GM12864 (cell line): ENCODE measurements at places on chromosomes 4 and X.

DNA sequence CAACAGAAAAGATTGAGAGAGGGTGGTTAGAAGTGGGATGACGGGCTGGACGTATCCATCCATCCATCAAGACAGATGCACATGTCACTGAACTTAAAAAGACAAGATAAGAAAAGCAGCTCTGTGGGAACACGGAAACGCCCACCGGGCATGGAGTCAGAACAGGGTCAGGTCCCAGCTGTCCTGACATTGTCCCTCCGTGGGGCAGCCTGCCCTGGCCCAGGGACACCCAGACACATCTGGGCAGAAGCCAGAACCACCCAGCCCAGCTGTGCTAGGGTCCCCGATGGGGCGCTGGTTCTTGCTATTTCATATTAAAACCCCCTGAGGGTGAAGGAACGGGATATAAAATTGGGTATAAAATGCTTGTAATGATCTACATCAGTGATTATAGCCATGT, 88.5 kb downstream of the PPP2R2C start:
- DNase-seq, result no peak

GRCh38 chrX:5775846-5776430, 452.7 kb downstream of the NLGN4X start:
- DNase-seq, result no peak

DNA sequence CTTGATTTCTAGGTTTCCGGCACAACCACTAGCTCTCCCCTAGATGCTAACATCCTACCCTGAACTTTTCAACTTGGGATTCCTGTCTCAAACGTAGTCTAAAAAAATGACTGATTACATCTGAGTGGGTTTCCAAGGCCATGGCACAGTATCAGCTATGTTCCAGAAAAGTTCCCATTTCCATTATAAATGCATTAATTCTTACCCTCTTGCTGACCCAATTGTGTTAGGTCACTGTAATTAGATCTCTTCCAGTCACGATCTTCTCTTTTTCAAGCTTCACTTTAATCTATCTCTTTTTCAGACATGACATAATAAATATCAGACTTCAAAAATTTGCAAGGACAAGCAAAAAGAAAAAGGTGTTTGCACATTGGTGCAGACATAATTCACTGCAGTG, 50.6 kb upstream of the PDE5A start:
- DNase-seq, result no peak

DNA sequence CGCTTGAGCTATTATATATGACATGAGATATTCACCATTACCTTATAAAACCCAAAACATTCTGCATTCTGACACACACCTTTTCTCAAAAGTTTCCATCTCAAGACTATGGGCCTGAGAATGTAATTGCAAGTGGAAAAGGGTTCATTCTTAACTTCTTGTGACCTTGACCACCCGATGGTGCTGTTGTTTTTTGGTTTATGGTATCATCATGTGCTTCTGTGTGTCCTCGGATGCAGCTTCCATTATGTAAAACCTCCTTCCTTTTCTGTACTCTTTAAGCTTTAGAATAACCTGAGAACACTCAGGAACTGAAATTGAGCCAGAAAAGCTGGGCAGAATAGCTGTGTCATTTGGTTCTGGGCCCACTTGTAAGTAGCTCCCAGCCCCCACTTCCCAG, 16.2 kb upstream of the PUDP start:
- DNase-seq, result no peak

GRCh38 chr4:160184884-160185283, 1082.0 kb downstream of the RAPGEF2 start:
- DNase-seq, result no peak

- DNase-seq, result no peak
Measured at GRCh38 chr4:17552427-17552826, 24.6 kb upstream of the LAP3 start.

DNA sequence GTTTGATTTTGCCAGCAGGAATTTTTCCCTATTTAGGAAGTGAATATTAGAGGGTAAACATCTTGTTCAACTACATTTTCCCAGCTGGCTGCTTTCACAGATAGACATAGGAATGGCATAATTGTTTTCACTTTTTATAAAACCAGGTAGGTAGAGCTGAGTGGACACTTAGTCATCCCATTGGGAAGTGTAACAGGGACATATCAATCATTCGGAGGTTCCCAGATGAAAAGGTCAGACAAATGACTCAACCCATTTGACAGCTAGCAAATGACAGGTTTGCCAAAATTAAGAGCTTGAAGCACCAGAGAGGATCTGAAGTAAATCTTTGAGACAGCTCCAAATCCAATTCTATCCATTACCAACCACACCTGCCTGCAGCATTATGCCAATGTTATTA, 205.3 kb downstream of the SLC39A8 start:
- no peak for DNase-seq

DNA sequence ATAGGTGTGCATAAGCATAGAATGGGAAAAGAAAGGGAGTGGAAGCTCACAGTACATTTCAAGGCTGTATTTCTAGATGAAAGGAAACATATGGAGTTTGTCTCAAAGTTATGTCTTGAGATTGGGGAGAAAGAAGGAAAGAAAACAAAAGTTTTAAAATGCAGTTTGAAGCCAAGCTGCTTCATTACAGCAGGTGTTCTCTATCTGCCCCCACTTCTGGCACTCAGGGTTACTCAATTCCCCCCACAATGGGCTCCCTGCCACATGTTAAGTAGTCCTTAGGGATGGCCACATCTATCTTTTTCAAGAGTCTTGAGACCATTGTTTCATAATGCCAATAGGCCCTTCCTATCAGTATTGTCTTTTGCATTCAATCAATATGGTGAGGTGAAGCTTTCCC, 367.4 kb upstream of the ANXA10 start:
- no peak for DNase-seq

GRCh38 chr4:102736636-102737549, 23.9 kb downstream of the MANBA start:
- no peak for DNase-seq

DNA sequence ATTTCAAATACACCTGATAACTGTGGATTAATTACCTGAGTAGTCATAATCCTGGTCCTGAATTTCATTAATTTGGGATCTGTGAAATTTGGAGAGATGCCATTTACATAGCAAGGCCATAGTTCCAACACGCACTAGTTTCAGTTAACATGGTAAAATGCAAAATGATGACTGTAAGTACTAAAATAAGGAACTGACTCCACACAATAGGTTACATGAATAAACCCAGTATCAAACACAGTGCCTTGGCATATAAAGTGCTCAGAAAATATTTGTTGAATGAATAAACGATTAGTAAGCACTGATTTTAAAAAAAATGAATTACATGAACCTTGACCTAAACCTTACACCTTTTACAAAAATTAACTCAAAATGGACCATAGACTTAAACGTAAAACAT, 9.0 kb downstream of the FBXO8 start:
- DNase-seq, result no peak

GRCh38 chr4:94486372-94486801, 34.6 kb downstream of the PDLIM5 start:
- DNase-seq, result no peak

DNA sequence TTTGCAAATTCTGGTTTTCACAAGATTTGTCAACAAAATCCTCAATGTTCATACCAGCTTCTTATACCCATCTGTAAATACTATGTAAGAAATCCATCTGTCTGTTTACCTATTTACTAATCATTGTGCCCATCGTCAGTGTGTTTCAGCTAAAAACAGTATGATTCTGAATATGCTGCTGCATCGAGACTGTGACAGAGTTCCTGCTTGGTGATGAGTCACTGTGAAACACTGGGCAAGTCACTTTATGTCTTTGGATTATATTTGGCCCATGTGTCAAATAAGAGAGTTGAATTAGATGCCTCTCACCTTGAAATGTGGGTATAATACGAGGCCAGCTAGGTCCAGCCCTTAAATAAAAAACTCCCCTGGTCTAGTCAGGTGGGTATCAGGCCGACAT, 79.3 kb downstream of the CBLL2 start:
- no peak for DNase-seq

GRCh38 chr4:48139691-48140090, 5.6 kb upstream of the TXK start:
- DNase-seq, result no peak
